ENCODE measurements at places on chromosomes 1 and 21.

DNA sequence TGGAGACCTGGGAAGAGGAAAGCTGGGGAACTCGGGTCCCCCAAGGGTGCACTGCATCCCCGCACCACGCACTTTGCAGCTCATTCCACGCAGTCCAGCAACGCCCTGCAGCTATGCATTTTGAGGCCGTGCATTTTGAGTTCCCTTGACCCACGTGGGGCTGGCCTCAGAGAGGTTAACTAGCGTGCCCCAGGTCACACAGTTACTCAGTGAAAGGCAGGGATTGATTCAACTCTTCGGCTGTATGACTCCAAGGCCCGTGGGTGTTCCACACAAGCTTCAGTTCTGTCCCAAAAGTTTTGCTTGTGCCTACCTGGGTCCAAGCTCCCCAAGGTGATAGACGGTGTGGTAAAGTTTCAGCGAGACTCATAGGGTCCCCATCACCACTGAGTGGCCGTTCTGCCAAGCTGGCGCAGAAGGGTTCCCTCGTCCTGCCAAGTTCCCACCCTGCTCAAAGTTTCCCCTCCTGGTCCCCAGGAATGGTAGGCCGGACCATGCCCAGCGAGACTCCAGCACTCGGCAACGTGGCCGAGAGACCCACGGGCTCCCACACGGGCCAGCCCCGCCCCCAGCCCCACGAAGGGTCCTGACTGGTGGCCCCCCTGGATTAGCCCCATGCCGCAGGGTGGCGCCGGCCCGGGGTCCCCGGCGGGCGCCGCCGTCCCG, 611 bp downstream of the HSPG2 start:
- DNase-seq = no peak

DNA sequence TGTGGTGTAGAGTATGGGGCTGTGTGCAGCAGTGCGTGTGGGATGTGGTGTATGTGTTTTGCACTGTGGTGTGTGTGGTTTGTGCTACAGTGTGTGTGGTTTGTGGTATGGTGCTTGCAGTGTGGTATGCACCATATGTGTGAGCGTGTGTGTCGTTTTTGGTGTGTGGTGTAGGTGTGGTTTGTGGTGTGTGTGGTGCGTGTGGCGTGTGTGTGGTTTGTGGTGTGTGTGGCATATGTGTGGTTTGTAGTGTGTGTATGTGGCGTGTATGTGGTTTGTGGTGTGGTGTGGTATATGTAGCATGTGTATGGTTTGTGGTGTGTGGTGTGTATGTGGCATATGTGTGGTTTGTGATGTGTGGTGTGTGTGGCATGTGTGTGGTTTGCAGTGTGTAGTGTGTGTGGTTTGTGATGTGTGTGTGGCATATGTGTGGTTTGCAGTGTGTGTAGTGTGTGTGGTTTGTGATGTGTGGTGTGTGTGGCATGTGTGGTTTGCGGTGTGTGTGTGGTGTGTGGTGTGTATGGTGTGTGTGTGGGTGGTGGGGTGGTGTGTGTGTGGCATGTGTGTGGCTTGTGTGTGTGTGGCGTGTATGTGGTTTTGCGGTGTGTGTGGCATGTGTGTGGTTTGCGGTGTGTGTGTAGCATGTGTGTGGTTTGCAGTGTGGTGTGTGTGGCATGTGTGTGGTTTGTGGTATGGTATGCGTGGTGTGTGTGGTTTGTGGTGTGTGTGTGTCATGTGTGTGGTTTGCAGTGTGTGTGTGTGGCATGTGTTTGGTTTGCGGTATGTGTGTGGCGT, 53.5 kb upstream of the TRAPPC10 start:
- DNase-seq = no peak

DNA sequence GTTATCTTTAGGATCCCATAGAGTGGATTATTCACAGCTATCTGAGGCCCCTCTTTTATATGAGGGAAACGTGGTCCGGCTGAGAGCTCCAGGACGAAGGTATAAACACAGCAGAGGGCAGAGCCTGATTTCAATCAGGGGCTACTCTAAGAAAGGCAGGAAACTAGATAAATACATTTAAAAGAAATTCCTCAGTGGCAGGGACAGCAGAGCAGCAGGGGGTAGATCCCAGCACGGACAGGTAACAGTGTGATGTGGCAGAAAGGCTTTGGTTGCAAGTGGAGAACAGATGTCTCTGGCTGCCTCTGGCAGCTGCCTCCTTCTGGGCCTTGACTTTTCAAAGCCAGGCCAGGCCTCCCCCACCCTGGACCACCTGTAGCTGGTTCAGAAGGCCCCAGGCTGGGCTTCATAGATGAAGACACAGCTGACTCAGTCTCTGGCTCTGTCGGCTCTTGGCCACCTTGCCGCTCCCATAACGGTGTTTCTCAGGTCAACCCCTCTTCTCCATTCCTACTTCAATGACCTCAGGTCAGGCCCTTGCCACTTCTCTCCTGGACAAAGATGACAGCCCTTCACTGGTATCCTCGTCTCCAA, 43.8 kb downstream of the FAM78B start:
- no peak for DNase-seq

GRCh38 chr21:43832158-43832550, 32.9 kb upstream of the AGPAT3 start:
- no peak for DNase-seq

DNA sequence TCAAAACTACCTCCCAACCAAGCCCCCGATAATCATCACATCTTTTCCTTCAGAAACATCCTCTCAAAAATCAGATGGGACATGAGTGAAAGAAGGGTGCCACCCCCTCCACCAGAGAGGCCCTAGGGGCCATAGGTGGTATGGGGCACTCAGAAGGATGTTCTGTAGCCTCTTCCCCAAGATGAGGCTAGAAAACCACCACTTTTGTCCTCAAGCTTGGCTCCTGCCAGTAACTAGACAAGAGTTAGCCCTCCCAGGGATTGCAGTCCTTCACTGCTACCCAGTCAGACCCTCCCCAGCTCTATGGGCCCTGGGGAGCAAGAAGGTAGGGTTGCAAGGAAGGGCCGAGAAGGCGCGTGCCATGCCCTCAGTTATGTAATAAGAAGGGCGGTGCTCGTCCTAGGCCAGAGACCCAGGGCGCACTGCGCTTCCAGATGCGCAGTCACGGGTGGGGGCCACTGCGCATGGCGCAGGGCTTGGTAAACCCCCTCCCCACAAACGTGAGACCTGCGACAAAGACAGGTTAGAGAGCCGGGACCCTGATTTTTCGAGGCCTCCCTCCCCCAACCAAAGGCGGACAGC, 69.7 kb downstream of the CD46 start:
- no peak for DNase-seq

DNA sequence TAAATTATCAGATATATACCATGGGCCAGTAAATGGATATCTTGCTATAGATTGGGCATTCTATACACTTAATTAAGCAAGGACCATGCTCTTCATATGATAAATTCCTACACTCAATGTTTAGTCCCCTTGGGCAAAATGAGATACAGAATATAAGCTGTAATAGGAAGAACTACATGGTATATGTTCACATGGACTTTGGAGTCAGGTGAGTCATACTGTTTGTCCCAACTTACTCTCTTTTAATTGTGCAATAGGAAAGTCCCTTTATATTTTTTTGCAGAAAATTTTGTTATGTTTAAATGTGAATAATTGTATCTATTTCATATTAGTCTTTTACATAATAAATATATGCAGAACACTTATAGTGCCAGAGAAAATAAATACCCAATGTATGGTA, 820.2 kb upstream of the ADAMTS5 start:
- DNase-seq = no peak

GRCh38 chr1:6688001-6688400, 13.6 kb downstream of the DNAJC11 start:
- DNase-seq = no peak

DNA sequence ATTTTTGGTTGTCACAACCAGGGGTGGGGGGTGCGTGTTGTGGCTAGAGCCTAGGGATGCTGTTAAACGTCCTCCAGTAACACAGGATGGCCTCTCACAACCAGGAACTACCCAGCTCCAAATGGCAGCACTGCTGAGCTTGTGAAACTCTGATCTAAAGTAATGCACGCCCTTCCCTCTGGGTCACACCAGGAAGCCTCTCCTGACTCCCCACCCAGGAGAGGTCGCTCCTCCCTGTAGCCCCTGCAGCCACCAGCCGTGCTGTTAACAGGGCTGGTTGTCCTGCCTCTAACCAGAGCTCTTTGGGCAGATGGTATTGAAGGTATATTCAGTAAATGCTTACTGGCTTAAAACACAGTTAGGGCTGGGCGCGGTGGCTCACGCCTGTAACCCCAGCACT, 73.2 kb downstream of the NKAIN1 start:
- DNase-seq = no peak

DNA sequence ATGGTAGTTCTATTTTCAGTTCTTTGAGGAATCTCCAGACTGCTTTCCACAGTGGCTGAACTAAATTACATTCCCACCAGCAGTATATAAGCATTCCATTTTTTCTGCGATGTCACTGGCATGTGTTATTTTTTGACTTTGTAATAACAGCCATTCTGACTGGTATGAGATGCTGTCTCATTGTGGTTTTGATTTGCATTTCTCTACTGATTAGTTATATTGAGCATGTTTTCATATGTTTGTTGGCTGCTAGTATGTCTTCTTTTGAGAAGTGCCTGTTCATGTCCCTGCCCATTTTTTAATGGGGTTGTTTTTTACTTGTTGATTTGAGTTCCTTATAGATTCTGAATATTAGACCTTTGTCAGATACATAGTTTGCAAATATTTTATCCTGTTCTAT, 87.9 kb downstream of the RPS6KC1 start:
- no peak for DNase-seq
